Stimulated activated CD4-positive, alpha-beta T cell treated with anti-CD3 and anti-CD28 coated beads, Interleukin-4, amount 100 ng/mL, for 24 hours (primary cell): ENCODE measurements at places on chromosomes 7 and 10.

- DNase-seq = no peak
These were observed 398.6 kb upstream of the AUTS2 start for GRCh38 chr7:69199661-69200060.

DNA sequence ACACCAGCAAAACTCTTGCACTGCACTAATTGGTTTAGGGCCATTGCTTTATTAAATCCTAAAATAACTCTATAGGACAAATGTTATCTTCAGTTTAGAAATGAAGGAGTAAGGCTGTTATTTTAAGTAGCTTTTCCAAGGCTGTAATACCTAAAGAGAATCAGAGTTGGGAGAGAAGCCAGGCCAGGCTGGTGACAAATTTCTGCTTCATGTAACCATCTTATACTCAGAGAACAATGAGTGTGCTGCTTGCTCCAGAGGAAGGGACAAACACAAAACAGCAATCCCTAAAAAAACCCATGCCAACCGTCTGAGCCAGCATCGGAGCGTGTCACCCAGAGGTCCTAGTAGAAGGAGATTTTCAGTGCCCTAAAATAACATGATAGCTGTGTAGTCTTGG is 49.7 kb upstream of the TARP start:
- no peak for DNase-seq

DNA sequence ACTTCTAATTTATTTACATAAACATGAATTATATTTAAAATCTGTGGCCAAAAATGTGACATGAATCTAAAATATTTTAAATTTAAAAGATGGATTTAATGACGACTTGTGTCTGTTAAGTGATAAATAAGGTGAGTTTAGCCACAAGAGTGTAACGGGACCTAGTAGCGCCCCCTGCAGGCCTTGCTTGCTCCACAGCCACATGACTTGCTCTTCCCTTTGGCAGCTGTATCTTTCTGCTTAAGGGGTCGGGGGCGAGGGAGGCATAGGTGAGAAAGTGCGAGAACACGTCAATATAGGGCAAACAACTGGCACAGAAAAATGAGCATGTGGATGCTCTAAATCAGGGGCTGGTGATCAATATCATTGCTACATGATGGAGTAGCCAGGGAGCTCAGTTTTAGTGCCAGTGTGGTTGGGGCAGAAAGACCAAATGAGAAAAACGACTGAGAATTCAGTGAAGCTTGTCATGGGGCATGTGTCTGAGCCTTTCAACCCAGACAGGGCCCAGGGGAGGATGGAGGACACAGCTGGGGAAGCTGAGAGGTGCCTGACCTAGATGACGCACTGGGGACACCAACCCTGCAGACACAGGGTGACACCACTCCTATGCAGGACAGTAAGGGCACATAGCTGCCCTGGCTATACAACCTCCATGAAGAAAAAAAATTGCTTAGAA is 49.8 kb downstream of the PAXIP1 start:
- DNase-seq = peak; percentile 70

DNA sequence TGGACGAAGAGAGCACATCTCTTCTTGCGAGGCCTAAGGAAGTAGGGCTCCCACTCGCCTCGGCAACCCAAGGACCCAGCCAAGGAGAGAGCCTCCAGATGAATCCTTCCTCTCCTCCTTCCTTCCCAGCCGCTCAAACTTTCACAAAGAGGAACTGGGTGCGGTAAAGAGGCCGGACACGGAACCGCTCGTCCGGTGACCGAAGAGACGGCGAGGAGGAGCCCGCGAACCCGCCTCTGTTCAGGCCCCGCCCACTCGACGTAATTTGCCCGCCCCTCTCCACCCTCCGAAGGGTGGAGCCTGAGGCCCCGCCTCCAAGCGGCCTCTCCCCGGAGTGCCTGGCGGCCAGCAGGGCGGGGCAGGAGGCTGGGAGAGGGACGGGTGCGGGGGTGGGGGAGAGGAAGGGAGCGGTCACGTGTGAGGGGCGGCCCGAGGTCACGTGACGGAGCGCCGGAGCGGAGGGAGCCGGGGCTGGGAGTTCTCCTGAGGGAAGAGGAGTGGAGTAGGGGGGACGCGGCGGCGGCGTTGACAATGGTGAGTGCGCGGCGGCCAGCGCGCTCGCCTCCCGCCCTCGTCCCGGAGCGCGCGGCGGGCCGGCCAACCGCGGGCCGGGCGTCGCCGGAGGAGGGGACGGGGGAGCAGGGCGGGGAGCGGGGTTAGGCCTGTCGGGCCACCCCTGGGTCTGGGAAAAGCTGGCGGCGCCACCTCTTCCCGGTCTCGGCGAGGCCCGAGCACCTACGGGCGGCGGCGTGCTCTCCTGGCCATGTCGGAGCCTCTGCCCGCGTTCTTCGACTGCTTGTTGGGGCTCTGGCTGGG is at the start of gene VPS26A:
Gene VPS26A, plus strand, starts transcription at position 432 of the 816 bp plus-strand sequence. Its CDS starts 100 bp downstream, at position 532.
- DNase-seq = peak; percentile 99

DNA sequence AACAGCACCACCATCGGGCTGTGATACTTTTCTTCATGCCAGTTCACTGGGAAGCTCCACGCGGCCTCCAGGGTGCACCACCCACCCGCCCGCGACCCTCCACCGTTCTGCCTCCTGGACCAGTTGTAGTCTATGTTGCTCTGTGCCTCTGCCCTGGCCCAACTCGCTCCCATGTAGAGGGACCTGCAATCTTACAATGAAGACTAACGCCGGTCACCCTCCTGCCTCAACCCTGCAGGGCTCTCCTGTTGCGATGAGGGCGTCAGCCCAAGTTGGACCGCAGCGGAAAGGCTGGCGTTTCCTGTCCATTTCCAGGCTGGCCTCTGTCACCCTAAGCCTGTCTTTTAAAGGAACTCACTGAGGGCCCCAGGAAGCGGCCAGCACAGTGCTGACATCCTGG is 34.9 kb downstream of the IL15RA start:
- DNase-seq = no peak

DNA sequence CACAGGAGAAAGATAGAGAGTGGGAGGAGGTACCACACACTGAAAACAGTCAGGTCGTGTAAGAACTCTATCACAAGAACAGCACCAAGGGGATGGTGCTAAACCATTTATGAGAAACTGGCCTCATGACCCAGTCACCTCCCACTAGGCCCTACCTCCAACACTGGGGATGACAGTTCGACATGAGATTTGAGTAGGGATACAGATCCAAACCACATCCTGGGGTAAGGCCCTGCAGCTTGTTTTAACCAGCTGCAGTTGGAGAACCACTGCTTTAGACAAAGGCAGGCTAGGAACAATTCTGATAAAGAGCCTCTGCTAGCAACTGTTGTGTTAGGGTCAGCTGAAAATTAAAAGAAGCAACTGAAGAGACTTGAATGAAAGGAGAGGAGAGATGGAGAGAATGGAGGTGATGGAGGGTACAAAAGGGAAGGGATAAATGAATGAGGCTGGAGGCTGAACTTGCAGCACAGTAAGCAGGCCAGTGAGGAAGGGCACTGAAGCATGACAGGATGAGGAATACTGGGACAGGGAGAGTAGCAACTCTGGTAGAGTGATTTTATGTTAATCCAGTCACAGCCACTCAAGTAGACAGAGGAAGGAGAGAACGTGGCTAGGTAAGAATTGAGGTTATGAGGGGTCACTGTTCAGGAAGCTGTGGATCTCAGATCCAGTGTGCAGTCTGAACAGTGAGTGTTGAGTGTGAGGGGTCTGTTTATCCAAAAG is 23.6 kb downstream of the MEST start:
- no peak for DNase-seq

DNA sequence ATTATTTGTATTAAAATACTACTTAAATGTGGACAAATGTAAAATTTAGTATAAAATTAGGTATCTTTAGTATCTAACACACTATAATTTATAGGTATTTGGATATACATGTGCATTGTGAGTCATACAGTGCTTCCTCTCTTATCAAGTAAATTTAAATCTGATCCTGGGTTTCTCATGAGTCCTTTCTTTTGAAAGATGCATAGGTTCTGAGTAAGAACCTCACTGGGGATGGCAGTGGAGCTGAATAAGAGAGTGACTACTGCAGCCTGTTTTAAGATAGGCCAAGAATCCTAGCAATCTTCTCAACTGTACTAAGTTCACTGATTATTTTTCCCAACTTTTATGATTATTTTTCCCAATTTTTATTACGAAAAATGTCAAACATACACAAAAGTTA is 16.2 kb downstream of the CEP55 start:
- DNase-seq = no peak

GRCh38 chr7:114294036-114294435 is 120.6 kb upstream of the FOXP2 start:
- no peak for DNase-seq

- no peak for DNase-seq
These were observed at the start of gene INHBA for GRCh38 chr7:41702635-41703371. Gene INHBA (minus strand): TSS chr7:41703090. CDS start chr7:41700374, 2,716 bp downstream.
